Right kidney (tissue), 9 donors: ENCODE measurements at places on chromosomes 3 and 15.

- DNase-seq = no peak
Observed at GRCh38 chr3:161349529-161350312, 21.6 kb downstream of the SPTSSB start.

GRCh38 chr3:150760431-150761200 lies 2.4 kb downstream of the SIAH2 start:
- no peak for DNase-seq

DNA sequence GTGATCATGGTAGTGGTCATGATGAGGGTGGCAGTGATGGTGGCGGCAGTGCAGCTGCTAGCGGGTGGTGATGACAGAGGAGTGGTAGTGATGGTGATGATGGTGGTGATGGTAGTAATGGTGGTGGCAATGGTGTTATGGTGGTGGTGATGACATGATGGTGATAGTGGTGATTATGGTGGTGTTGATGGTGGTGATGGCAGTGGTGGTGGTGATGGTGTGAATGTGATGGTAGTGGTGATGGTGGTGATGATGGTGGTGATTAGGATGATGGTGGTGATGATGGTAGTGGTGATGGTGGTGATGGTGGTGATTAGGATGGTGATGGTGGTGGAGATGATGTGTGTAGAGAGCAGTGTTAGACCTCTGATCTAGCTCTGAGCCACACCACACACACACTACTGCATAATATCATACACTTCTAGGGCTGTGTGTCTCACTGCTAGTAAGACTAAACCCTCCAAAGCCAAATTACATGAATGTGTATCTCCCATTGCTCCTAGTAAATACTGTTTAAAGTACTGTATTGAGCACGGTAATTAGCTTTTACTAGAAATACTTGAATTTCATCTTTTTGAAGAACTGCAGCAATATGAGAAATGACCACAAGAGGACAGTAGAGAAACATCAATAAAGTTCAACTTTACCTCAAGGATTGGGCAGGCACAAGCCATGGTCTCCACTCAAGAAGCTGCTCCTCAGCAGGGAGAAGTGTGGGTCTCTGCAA lies 28.8 kb downstream of the TMED3 start:
- peak; percentile 13 for DNase-seq

DNA sequence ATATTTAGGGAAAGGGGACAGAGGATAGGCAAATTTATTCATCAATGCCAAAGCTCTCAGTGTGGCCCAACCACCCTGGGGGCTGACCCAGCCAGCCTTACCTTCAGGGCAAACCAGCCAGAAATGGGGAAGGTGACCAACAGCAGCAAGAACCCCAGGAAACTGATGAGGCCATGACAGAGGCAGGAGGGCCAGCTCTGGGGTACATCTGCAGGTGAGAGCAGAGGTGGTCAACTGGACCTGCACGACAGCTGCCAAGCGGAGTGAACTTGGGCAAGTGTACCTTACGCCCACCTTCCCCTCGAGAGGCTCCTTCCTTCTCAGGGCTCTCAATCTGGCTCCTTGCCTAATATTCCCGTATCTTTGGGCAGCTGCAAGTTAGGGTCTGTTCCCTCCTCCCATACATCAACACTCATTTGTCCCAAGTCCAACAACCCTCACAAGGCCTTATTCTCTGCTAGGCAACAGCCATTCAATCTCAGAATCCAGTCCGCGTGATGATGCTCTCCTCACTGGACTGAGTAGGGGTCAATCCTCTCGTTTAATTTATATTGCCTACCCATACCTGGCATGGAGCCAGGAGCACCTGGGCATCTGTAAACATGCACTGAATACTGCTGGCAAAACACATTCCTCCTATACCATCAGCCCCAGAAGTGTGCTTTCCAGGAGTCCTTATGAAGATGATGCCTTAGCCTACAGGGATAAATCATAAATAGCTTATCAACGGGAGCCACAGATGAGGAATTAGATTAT lies 1.7 kb downstream of the STOML1 start:
- no peak for DNase-seq

- DNase-seq = no peak
Observed at GRCh38 chr3:20218215-20218614, 32.2 kb upstream of the SGO1 start.

DNA sequence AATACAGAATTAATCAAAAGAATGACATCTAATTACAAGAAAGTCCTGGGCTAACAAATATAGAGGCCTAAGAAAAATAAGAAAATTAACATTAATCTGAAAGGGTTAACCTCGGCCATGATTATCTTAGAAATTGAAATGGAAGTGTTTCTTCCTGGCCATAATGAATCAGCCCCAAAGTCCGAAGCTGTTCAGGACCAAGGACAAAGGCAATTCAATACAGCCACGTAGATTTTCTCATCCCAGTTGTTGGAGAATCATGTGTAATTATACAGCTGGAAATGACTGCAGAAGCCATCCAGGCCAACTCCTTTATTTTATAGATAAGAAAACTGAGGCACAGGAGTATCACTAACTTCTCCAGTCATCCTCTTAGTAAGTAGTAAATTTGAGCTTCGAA lies 38.0 kb upstream of the GBE1 start:
- DNase-seq = no peak

DNA sequence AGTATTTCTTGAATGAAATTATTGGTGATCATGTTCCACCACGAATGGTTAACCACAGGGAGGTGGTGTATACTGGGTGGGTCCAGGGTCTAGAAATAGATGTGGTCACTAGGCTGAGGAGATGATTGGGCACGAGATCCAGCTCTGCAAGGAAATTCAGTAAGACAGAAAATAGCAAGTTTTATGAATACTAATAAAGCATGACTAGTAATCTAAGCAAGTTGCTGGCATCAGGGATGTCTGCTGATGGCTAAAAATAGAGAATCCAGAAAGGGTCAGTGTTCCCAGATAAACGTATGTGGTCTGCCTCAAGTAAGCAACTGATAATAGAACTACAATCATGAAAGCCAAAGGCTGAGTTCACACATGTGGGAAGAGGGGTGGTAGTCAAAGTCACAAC lies 108.3 kb upstream of the FRMD4B start:
- DNase-seq = no peak
